Esophagus squamous epithelium (tissue), 5 donors: ENCODE measurements at places on chromosomes 3 and 15.

GRCh38 chr3:134334901-134335280 lies 39.4 kb downstream of the AMOTL2 start:
- no peak for DNase-seq

DNA sequence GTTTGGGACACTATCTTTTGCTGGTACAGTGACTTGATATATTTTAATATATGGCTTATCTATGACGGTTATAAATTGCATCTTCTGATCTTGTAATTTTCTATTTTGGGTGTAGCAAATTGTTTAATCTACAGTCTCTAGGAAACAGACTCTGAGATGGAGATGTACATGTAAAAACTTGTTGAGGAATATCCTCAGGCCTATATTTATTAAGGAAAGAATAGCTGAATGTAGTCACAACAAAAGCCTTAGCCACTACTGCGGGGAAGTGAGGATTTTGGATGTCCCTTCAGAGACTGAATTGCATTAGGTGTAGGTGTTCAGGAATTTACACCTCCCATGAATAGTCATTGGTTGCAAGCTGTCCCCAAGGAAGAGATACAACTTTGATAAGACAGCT lies 13.8 kb upstream of the OR5K3 start:
- no peak for DNase-seq

DNA sequence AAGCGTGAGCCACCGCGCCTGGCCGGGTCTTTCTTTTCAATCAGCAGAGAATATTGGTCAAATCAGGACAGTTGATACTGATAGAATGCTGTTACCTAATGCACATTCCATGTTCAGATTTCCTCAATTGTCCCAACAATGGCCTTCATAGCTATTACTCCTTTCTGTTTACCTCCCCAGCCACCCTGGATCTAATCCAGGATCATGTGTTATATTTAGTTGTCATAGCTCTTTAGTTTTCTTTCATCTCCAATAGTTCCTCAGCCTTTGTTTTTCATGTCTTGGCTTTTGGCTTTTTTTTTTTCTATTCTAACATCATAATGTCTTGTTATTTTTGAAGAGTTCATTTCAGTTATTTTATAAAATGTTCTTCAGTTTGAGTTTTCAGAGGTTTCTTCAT lies 14.6 kb downstream of the USP3 start:
- DNase-seq = no peak

DNA sequence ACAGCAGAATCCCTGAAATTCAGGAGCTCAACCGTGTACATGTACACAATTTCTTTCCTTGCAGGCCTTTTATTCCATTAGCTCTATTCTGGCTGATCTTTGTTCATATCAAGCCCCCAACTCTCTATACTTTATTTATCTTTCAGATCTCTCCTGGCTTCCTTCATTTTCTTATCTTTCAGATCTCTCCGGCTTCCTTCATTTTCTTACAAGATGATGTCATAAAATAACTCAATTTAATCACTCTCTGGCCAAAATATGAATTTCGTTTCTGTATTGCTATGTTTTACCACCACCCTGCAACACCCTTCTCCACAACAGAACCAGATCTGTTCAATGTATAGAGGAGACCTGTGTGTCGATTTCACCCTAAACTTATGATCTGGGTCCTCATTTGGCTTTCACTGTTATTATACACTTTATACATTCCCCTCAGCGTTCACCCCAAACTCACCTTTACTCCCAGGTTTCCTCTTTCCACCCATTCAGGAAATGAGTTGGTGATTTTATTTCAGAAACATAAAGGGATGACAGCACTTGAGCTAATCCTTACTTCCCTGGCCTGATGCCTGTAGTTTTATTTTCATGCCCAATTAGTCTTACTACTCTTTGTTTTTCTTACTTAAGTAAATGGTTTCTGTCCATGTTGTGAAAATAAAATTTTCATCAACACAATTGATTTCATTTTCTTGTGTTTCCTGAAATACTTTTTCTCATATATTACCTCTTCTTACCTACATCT lies 195.5 kb downstream of the BCHE start:
- no peak for DNase-seq

DNA sequence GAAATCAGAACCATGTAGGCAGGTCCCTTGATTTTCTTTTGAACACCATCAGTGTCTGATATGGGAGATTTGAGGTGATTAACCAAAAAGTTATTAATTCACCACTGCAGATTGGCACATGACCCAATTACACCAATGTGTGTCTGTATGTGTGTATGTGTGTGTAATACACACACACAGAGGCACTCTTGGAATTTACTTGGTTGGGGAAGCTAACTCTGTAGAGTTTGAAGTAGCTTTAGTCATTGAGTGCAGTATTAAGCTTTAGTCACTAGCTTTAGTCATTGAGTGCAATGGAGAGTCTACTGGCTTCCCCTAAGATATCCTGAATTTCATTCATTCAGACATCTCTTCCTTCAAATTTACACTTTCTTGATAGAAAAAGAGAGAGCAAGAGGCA lies 109.4 kb upstream of the C15orf61 start:
- DNase-seq = no peak

GRCh38 chr15:55928955-55929354 lies 64.5 kb downstream of the NEDD4 start:
- DNase-seq = no peak

DNA sequence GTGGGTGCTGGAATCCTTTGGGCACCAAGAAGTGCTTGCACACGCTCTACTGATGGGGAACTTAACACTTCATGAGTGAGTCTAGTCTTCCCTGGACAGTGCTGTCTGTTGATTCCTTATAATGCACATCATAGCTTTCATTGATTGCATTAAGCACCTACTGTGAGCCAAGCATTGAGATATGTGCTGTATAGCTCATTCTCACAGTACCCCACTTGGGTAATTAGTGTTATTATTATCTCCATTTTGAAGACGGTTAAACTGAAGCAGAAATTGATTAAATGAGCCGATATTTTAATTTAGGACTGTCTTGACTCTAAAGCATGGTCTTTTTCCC lies 504 bp upstream of the PDHB start:
- no peak for DNase-seq

- no peak for DNase-seq
Measured at GRCh38 chr3:172980849-172981248, 160.2 kb downstream of the SPATA16 start.

DNA sequence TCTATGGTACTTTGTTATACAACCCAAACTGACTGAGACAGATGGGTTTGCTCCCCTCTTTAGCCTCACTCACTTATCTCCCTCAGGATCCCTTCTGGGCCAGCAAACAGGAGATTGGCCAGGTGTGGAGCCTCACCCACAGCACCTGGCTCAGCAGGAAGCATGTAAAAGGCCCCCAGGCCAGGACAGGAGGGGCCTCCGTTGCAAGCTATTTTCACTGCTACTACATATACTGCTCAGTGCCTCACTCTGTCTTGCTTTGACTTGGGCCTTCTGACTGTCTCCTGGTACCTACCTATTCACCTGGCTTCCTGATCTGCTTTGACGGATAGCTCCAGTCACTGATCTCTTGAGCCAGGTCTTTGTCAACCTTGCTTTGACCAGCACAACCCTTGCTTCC lies 20.4 kb upstream of the TPM1 start:
- DNase-seq = no peak

GRCh38 chr3:51622413-51622812 lies 48.6 kb upstream of the TEX264 start:
- DNase-seq = no peak

- DNase-seq = no peak
Measured at GRCh38 chr15:99105514-99106341, 848 bp downstream of the SYNM start.

- DNase-seq = no peak
Measured at GRCh38 chr3:30370681-30371271, 235.6 kb upstream of the TGFBR2 start.

GRCh38 chr3:64218329-64218728 lies 6.9 kb downstream of the PRICKLE2 start:
- DNase-seq = no peak

DNA sequence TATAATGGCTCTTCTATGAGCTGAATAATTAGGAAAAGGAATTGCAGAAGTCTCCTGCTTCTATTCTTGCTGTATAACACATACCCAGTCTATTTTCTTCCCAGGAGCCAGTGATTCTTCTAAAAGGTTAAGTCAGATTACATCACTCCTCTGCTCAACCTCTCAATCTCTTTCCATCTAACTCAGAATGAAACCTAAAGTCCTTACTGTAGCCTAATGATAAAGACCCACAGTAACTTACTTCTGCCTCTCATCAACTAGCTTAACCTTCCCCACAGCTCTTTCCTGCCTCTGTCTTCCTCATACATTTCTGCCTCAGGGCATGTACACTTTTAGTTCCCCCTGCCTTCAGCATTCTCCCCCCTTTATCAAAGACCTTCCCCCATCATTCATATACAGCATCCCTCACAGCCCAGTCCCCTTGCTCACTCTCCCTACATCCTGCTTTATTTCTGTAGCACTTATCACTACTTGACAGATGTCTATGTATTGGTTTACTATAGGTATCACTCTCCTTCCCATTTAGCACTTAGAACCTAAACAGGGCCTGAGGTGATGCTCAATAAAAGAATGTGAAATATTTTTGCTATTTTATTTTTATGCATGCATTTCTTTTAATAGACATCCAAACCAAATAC lies 28.5 kb upstream of the CMTM6 start:
- DNase-seq = no peak

- DNase-seq = no peak
Measured at GRCh38 chr3:168216851-168217250, 121.1 kb upstream of the GOLIM4 start.

GRCh38 chr3:127165694-127166485 lies 27.0 kb upstream of the PRR23E start:
- DNase-seq = no peak

GRCh38 chr3:188320757-188321156 lies 166.8 kb downstream of the LPP start:
- DNase-seq = no peak

DNA sequence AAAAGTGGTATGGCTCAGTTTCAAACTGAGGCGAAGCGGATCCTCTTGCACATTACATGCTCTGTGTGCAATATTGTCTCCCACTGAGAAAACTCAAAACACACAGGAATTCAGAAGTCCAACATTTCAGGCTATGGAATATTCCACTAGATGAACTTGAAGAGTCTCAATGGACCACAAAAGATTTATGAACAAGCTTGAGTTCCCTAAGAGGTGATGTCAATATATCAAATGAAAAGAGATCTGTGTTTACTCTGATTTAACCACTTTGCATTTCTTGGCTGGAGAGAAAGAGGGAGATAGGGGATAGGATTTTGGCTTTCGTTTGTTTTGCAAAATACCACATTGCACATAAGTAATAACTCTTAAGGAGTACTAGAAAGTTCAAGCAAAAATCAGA lies 20.3 kb downstream of the PDZRN3 start:
- no peak for DNase-seq

DNA sequence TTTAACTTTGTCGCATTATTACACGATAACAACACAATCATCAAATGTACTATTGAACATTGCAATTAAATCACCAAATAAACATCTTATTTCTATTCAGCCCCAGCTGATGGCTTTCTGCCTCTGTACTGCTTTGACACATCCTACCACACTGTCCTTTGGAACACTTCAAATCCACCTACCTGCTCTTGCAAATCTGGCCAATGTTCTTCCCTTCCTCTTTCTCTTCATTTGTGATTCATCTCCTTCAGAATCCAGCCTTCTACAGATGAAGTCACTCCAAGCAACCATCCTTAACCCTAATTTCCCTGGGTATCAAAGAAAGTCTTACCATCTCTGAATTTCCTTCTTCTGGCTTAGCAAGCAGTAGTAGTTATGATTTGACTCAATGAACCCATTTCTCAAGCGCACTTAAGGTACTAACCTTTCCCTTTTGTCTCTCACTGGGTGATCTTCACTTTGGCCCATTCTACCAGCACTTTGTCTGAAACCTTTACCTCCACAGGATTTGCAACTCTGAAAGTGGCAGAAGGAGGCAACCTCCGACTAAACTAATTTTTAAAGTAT lies 502.9 kb downstream of the FOXP1 start:
- DNase-seq = no peak

DNA sequence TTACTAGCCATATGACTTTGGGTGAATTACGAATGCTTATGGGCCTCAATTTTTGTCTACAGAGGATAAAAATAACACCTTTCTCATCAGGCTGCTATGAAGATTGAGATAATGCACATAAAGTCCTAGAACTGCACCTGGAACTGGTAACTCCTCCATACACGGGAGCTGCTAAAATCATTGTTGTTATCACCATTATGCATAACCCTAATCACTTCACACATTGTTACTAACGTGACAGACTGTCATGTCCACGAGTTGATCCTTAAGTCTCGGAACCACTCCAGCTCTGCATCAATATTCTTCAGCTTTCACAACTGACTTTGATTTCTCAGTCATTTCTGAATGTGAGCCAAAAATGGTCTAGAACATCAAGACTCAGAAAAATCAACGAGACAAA lies 64.1 kb downstream of the RFTN1 start:
- DNase-seq = no peak
